NCI-H146 (cell line): ENCODE measurements at places on chromosomes 1 and 21.
A peak's percentile ranks its signal among the peaks of the same experiment; 100 is the strongest.

DNA sequence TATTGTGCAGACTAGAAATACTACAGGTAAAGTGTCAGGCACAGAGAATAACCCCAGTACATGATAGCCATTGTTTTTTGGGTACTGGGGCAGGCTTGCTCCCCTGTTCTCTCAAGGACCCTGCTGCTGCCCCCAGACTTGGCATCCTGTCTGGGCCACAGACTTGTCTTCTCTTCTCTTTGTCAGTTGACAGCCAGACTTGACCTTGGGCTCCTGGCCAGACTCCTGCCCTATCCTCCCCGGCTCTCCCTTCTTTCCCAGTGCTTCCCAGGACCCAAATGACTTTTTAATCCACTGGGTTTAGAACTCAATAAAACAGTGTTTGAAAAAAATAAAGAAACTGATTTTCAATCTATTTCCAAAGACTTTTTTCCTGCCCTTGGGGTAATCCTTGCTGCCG is 43.2 kb downstream of the ZSCAN20 start:
- no peak for DNase-seq

- peak; percentile 94 for DNase-seq
Measured at GRCh38 chr1:214018386-214019268, 30.9 kb downstream of the PROX1 start.

DNA sequence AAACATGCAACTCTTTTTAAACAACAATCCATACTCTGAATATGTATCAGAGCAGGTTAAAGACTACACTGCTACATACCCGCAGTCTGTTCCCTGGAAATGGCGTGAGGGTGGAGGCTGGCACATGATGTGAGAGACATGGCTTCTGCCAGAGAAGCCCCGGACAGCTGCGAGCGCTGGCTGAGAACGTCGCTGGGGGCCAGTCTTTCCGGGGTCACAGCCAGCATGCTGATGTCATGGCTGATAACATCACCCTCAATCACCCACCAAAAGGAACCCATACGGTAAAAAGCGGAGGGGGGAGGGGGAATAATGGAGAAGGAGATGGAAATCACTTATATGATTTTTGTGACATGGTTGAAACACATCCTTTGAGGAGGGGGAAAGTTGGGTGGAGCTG is 29.1 kb downstream of the C1orf198 start:
- no peak for DNase-seq

DNA sequence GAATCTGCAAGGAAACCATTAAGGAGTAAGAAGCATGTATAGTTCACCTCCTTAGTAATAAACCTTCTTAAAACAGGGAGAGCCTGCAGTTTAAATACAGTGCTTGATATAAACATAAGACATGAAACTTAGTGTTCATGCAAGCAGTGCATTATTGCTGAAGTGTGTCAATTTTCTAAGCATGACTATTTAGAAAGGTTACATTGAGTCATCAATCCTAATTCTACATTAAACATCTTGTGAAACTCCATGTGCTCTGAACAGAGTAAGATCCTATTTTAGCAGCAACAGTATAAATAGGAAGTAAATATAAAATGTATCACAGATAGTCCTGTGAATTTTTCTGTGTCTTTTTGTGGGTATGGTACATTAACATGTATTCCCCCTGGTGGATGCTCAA is 135.5 kb downstream of the ESRRG start:
- no peak for DNase-seq

- peak; percentile 90 for DNase-seq
Measured at GRCh38 chr1:22262583-22262982, 119.7 kb upstream of the WNT4 start.

- DNase-seq = no peak
Measured at GRCh38 chr1:201059871-201060555, 36.5 kb upstream of the KIF21B start.

- DNase-seq = peak; percentile 21
Measured at GRCh38 chr1:204615881-204616280, 69.7 kb downstream of the LRRN2 start.

DNA sequence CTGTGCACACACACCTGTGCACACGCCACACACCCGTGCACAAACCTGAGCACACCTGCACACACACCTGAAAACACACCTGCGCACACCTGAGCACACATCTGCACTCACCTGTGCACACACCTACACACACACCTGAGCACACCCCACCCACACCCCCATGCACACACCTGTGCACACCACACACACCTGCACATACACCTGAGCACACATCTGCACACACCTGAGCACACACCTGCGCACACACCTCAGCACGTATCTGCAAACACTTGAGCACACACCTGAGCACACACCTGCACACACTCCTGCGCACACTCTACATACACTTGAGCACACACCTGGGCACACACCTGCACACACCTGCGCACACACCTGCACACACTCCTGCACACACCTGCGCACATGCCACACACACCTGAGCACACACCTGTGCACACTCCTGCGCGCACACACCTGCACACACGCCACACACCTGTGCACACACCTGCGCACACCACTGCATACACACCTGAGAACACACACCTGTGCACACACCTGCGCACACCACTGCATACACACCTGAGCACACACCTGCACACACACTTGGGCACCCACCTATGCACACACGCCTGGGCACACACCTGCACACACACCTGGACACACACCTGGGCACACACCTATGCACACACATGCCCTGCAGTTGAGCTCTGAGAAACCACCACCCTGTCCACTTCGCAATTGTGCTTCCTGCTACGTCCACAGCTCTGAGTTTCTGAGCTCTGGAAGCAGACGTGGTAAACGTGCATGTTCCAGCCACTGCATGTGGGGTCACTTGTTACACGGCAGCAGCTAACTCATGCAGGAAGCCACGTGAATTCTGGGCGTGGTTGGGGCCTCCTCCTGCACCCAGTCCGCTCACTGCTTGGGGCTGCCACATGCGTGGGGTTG is 8.0 kb upstream of the C1orf159 start:
- DNase-seq = no peak

GRCh38 chr1:198662821-198663220 is 24.0 kb downstream of the PTPRC start:
- DNase-seq = no peak

DNA sequence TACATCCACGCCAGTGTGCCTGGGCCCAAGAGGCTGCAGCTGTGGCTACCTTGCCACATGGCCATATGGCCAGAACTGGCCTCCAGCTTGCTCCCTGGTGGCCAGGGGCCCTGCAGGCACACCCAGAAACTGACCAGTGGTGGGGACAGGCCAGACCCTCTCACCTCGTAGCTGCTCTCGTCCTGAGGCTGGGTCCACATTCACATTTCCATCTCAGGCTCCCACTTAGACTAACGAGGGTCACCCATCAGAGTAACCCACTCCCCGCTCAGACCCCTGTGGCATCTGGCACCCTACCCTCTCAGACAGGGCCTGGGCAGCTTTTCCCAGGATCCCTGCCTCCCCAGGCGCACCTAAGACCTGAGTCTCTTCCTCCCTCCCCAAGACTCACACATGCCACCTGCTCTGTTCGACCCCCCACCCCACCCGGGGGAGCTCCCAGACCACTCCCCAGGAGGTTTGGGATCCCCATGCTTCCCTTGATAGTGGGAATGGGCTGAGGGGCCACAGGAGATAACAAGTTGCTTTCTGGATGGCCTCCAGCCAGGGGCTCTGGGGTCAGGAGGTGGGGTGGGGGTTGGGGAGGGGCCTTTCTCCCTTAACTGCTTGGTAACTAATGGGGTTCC is 21.3 kb upstream of the RNU1-4 start:
- DNase-seq = no peak

DNA sequence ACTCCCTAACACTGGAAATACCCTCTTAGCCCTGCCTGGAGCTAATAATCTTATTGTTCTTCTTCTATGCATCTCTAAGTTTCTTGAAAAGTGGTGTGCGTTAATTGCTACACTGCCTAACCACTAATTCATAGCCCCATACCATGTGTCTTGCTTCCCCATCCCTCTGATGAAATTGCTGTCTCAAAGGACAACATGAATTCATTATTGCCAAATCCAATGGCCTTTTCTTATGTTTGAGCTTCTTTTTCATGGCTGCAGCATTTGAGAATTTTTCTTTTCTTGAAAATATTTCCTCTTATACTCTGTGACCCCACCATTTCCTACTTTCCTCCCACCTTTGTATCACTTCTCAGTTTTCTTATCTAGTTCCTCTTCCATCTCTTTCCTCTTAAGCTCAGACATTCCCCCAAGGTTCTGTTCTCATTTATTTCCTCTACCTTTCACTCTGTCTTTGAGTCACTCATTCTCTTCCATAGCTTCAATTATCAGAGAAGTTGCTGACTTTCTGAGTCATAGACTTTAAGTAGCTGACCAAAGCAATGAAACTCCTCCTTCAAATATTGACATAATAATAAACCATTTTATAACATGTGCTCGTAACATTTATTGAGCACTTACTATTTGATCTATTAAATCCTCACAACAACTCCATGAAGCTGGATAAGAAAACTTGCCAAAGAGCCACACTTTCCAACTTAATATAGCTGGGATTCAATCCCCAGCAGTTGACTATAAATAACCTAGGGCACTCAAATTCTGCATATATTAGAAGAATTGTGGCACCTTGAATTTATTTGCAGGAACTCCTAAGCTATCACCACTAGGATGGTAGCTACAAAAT is 35.5 kb upstream of the ATP6V1G3 start:
- no peak for DNase-seq

DNA sequence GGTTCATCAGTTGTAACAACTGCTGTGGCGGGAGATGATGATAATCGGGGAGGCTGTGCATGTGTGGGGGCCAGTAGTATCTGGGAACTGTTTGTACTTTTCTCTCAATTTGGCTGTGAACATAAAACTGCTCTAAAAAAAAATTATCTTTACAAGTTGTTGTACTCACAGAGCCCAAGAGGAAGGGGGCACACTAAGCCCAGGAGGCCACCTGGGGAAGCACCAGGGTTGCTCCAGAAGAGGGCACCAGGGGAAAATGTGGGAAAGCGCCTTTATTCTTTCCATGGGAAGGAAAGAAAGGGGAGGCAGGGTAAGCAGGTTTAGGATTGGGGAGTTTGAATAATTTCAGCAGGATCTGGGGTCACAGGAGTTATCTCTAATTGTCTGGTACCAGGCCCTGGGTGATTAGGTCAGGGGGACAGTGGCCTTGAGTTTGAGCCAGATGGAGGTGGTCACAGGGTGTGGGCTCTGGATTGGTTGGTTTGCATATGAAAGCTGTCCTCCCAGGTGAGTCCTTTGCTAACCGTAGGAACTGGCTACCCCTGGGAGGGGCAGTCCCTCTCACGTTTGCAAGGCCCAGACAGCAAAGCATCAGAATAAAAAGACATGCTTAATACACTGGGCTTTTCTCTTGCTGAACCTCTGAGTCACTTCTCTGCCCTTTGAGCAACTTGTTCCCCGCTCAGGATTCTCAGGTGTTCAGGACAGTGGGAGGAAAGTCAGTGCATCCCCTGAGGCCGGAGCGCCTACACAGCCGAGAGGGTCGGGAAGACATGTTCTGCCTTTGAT is 11.2 kb downstream of the MYOC start:
- DNase-seq = no peak
